ENCODE measurements at places on chromosomes 5 and 9.

- no peak for DNase-seq
Measured at GRCh38 chr5:58800861-58801540, 218.1 kb downstream of the RAB3C start.

DNA sequence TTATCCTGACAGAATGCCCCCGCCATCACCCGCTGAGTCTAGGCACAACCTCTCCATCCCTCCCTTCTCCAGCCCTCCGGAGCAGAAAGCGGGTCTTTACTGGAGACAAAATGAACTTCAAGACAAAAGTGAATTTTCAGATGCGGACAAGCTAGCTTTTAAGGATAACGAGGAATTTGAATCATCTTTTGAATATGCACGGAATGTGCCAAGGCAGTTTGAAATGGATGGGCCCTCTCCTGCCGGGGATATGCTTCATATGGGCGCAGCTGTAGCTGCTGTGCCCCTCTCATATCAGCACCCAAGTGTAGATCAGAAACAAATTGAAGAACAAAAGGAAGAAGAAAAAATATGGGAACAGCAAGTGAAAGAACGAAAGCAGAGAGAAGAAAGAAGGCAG is 37.5 kb downstream of the CPLANE1 start:
- no peak for DNase-seq

DNA sequence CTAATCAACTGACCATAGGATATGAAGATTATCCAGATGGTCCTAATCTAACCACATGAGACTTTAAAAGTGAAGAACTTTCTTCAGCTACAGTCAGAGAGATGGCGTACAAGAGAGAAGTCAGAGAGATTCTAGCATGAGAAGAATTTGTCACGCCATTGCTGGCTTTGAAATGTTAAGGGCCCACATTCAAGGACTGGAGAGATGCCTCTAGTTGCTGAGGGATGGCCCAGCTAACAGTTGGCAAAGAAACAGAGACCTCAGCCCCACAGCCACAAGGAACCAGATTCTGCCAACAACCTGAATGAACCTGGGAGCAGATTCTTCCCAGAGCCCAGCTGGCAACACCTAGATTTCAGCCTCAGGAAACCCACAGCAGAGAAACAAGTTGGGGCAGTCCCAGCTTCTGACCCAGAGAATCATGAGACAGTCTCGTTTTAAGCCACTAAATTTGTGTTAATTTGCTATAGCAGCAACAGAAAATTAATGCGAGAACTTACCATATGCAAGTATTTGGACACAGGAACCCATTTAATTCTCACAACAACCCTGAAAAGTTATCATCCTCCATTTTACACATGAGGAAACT is 132.0 kb downstream of the MLLT3 start:
- no peak for DNase-seq

GRCh38 chr5:131214609-131215227 is 44.0 kb downstream of the LYRM7 start:
- no peak for DNase-seq

GRCh38 chr5:96076451-96076850 is 114.8 kb upstream of the ELL2 start:
- no peak for DNase-seq

DNA sequence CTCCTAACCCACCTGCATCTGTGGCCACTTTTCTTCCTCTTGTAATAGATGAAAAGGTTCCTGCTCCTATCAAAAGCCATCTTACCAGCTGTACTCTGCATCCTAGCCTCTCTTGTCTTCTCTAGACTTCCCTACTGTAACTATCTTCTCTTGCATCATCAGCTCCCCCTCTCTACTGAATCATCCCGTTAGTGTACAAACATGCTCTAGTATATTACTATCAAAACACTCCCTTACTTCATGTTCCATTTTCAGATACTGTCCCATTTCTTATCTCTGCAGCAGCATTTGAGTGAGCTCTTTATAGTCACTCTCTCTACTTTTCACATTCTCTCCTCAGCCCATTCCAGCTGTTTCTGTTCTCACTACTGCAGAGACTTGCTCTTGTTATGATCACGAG is 2.8 kb downstream of the SRA1 start:
- no peak for DNase-seq

DNA sequence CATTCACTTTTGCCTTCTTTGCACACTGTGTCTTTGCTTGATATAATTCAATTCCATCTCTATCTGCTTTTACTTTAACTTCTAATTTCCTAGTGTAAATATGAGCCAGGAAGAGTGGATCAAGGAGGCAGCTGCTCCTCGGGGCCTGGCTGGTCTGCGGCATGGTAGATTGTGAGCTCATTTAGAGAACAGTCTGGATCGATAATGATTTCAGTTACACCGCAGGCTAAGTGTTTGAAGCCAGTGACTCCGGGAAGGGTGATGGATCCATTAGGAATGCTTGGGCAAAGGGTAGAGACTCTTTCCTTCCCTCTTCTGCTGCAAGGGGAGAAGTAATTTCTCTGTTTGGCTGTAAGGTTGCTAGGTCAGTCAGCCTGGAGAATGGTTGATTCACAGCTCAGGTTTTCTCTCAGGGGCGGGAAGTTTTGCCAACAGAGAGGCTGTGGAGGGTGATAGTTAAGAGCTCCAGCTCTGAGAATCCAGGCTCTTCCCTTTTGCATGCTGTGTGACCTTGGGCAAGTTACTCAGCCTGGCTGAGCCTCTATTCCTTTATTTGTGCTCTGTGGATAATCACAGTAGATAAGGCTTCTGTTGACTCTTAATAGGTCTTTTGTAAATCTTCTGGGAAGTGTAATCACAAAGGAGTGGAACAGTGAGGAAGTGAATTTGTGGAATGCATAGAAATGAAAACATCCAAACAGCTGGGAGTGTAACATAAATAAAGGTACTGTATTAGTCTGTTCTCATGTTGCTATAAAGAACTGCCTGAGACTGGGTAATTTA is 99.1 kb downstream of the PTTG1 start:
- DNase-seq: no peak

GRCh38 chr5:147341345-147341744 is 106.5 kb downstream of the STK32A start:
- DNase-seq: no peak

DNA sequence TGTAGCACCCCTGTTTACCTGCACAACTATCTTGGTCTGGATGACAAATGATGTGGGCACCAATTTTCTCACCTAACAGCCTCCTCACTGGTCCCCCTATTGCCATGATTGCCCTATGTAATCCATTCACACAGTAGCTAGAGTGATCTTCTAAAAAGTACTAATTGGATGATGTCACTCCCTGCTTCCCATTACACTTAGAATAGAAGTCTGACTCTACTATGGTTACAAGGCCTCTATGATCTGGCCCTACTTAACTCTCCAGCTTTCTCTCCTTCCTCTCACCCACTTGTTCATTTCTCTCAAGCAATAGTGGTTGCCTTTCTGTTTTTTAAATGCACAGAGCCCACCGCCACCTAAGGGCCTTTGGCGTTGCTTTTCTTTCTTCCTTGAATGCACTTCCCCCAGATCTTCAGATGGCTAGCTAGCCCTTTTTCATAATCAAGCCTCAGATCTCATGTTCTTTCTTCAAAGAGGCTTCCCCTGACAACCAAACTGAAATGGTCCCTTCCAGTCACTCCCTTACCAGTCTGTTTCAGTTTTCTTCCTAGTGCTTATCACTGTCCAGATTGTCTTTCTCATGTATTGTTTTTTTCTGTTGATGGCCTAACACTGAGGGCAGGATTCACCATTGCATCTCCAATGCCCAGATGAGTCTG is 8.7 kb downstream of the IGIP start:
- no peak for DNase-seq

GRCh38 chr9:137087409-137087925 is 682 bp downstream of the MAN1B1 start:
- no peak for DNase-seq

DNA sequence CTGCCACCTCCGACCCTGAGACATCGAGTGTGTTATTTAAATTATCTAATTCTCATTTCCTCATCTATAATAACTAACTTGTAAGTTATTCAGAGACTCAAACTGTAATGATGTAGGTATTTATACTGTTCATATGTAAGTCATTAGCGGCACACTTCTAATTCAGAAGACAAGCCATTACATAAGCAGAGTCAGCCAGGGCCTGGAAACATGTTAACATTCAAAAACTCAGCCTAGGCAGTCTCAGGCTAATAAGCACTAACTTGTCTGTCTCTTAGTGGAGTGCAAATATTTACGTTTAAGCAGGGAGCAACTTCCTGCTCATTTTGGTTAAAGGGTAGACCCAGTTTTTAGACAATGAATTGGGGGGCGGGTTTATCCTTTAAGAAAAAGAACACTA is 598.4 kb downstream of the ACTL7B start:
- no peak for DNase-seq

DNA sequence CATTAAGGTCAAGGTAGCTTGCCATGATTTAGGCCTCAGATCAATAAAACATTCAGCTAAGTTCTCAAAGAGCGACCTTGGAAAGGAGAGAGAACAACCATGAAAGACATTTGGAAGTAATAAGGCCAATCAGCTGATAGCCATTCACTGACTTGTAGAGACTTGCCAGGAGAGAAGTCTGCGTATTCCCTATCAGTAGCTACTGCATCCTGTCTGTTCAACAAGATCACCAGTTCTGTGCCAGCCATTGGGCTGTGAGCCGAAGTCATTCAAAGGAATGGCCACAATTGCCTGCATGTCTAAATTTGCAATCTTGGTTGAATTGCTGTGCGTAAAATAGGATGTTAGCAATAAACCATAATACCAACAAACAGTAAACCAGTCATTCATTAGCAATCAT is 219.8 kb downstream of the FBXL7 start:
- DNase-seq: no peak

DNA sequence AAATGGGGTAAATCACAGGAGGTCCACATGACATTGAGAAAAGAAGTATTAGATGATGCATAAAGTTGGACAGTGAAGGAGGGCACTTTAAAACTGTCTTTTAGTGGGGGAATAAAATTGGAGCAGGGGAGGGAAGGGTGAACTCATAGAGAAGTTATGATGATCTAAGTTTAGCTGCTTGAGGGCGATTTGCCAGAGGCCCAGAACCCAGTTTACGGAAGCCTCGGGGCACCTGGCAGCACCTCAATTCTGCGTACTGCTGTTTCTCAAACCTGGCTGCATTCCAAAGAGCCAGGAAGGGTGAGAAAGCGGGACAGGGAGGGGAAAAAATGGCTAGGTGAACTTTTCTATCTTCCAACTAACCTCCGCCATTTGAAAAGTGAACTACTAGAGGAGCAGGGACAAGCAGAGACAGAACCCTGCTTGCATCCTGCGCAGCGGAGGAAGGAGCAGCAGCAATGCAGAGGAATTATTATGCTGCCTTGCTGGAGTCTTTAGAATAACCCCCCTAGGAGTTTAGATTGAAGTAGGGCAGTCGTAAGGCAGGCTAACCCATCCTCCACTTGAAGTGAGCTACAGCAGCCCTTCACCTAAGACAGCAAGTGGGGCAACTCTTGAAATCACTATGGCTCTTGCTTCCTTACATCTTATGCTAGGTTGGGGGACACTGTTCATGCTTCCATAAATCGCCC is 316.8 kb downstream of the BRINP1 start:
- no peak for DNase-seq

- DNase-seq: no peak
Measured at GRCh38 chr9:137319739-137320551, 17.9 kb upstream of the NRARP start.

- DNase-seq: no peak
Measured at GRCh38 chr5:4584982-4585381, 555.1 kb upstream of the ADAMTS16 start.

DNA sequence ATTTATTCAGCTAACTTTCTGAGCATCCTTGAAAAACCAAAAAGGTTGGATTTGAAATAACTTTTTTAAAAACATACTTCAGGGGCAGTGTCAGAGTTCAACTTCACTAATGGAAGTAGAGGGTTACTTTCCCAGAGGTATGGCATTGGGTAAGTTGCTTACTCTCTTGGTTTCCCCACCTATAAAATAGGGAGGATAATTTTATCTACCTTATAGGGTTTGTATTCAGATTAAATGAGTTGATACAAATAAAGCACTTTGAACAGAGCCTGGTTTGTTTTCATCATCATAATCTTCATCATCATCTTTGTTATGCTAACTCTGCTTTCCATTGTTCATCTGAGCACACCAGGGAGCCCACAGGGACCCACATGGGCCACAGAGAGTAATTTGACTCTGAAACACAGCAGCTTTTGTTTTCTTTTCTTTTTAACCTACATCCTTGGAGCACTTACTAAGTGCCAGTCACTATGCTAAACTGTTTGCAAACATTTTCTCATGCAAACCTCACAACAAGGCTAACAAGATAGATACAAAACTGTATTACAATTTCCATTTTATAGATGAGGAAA is 179.1 kb upstream of the SLC24A2 start:
- no peak for DNase-seq

DNA sequence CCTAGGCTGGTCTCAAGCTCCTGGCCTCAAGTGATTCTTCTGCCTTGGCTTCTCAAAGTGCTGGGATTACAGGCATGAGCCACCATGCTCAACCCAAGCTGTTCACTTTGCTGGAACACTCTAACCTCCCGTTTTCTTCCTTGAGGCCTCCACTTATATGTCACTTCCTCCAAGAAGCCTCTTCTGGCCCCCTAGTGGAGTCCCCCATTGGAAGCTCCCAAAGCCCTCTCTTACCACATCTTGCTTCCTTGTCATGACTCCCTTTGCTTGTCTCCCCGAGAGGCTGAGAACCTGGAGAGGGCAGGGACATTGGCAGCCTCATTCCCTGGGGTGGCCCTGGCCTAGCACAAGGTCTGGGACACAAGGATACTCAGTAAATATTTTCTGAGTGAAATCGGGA is 80.8 kb downstream of the PDE6A start:
- no peak for DNase-seq

DNA sequence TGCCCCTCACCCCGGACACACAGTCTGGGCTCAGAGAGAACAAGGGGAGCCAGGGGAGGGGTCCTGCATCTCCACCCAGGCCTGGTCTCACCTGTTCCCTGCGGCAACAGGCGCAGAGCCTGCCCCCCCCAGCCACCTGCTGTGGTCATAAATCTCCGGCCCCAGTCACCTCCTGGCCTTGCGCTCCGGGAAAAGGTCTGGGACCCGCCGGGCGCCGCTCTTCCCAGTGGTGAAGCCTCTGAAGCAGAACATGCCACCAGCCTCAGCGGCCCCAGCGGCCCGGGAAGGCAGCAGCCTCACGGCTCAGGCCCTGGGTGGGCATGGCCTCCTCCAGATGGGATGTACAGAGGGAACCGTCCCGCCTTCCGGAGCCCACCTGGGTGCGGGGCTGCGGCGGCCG is 20.6 kb downstream of the NOTCH1 start:
- DNase-seq: peak; percentile 53

GRCh38 chr5:10478436-10478835 is 36.8 kb downstream of the ROPN1L start:
- no peak for DNase-seq

DNA sequence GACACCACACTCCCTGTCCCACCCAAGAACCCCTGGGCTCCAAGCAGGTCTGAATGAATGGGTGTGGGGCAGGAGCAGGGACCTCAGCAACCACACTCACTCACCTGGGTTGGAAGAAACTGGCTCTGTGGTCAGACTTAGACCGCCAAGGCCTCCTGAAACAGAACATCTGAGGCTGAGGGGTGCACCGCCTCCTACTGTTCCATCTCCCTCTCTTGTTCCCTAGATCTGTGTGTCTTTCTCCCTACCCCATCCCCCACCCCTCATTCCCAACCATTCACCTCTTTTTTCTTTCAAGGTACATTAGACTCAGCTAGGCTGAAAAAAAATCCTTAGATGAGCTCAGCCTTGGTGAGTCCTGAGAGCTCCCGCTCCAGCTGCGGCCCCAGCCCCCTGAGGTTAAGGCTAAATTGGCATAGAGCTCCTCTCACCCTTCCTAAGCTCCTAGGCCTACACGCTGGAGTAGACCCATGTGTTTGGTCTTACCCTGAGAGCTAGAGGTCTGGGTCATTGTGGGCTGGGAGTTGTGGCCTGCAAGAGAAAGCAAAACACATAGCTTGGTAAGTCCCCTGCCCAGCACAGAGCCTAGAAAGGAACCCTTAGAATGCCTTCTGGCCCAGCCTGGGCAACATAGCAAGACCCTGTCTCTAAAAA is 4.8 kb downstream of the ECSCR start:
- no peak for DNase-seq
